ENCODE measurements at places on chromosomes 5 and 9.

DNA sequence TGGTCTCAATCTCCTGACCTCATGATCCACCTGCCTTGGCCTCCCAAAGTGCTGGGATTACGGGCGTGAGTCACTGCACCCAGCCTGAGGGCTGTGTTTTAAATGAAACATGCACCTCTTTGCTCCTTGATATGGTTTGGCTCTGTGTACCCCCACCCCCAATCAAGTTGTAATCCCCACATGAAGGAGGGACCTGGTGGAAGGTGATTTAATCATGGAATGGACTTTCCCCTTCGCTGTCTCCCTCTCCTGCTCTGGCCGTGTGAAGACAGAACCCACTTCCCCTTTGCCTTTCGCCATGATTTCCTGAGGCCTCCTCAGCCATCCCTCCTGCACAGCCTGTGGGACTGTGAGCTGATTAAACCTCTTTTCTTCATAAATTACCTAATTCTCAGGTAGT, 12.5 kb upstream of the NOTCH1 start:
- DNase-seq = no peak

- no peak for DNase-seq
Measured at GRCh38 chr9:89715318-89715858, 110.6 kb downstream of the GADD45G start.

DNA sequence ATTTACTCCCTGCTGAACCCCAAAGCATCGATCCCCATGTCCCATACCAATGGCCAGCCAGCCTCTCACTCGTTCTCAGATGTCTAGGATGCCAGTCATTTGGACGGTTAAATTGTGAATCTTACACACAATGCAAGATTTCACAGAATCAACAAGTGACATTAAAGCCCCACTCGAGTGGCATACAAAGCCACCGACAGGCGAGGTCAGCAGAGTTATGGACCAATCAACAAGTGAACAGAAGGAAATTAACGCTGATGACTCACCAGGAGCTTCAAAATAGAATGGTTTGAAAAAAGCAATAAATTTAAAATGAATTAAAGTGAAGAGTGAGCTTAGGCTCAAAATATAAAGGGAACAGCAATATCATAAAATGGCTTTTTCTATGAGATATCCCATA, 8.2 kb upstream of the RUFY1 start:
- no peak for DNase-seq

GRCh38 chr9:118990949-118991348, 378.3 kb downstream of the BRINP1 start:
- DNase-seq = no peak

- DNase-seq = no peak
Measured at GRCh38 chr5:173301695-173302545, 26.3 kb downstream of the STC2 start.

- no peak for DNase-seq
Measured at GRCh38 chr9:94889628-94890027, 163.1 kb downstream of the AOPEP start.

GRCh38 chr5:79193643-79194042, 42.3 kb upstream of the JMY start:
- DNase-seq = no peak

DNA sequence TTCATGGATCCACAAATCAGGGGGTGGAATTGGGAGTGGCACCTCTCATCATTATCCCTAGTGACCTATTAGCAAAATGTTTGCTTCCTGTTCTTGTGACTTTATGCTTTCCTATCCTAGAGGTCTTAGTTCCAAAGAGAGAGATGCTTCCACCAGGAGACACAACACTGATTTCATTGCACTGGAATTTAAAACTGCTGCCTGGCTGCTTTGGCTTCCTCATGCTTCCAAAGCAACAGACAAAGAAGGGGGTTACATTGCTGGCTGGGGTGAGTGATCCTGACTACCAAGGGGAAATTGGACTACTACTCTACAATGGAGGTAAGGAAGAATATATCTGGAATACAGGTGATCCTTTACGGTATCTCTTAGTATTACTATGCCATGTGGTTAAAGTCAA, 69.2 kb upstream of the SH3GL2 start:
- DNase-seq = peak; percentile 50

- DNase-seq = no peak
Measured at GRCh38 chr5:6598351-6598900, 34.4 kb downstream of the NSUN2 start.

GRCh38 chr9:101311758-101312420, 72.9 kb downstream of the BAAT start:
- DNase-seq = peak; percentile 69

- DNase-seq = no peak
Measured at GRCh38 chr5:171586436-171586835, 167.0 kb downstream of the FGF18 start.

GRCh38 chr5:74460694-74461093, 179.8 kb downstream of the ENC1 start:
- no peak for DNase-seq

GRCh38 chr5:2704111-2704510, 47.4 kb downstream of the IRX2 start:
- DNase-seq = no peak

DNA sequence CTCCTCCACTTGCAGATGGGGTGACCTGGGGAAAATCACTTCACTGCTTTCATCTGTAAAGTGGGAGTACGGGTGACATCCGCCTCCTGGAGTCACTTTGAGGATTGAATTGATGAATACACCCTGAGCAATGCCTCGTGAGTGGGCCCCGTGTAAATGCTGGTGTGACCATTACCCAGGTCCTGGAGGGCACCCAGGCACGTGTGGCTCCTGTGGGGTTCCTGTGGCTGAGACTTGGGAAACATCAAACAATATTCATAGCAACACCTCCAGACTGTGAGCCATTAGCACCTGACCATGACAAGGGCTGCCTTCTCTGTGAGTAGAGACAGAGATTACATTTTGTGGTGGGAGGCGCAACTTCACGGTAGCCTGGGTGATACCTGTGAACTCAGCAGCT, 11.4 kb downstream of the MRPL36 start:
- no peak for DNase-seq

GRCh38 chr5:167793700-167794099, 497.7 kb upstream of the WWC1 start:
- DNase-seq = no peak

GRCh38 chr5:143976055-143976454, 164.1 kb downstream of the HMHB1 start:
- no peak for DNase-seq

DNA sequence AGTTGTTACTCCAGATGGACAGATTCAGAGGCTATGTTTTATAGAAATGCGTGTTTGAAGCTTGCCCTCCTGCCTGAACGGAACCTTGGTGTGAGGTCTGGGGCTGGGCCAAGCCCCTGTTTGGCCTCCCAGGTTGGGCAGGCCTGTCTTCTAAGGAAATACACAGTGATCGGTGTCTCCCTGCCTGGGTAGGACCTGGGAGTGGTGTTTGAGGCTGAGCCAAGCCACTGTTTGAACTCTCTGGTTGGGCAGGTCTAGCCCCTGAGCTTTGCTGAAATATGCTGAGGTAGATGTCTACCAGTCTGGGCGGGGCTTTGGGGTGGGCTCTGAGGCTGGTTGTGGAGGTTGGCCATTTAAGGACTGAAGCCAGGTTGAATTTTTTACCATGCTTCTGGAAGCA, 90.5 kb downstream of the DMXL1 start:
- DNase-seq = no peak

DNA sequence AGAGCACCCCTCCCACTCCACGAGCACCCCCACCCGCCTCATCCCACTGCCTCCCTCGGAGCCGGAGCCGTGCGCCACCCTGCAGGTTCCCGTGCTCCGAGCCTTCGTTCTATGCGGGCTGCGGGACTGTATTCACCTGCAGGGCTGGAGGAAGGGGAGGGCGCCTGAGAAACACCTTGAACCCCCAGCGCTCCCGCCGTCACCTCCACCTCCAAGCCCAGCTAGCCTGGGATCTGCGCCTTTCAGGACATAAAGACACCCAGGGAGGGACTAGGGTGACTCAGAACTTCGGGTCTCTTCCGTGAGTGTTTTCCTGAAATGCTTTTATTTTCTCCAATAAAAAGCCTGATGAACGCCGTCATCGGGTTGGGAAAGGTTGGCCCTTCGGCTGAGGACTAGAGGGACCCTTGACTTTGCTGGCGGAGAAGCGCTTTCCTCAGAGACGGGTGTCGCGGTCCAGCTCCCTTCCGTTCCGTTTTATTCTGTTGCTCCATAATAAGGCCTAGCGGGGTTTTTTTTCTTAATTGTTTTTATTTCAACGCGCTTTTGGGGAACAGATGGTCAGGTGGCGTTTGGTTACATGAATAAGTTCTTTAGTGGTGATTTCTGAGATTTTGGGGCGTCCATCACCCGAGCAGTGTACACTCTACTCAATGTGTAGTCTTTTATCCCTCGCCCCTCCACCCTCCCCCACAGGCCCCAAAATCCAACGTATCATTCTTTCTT, 4.6 kb downstream of the TLX3 start:
- no peak for DNase-seq

DNA sequence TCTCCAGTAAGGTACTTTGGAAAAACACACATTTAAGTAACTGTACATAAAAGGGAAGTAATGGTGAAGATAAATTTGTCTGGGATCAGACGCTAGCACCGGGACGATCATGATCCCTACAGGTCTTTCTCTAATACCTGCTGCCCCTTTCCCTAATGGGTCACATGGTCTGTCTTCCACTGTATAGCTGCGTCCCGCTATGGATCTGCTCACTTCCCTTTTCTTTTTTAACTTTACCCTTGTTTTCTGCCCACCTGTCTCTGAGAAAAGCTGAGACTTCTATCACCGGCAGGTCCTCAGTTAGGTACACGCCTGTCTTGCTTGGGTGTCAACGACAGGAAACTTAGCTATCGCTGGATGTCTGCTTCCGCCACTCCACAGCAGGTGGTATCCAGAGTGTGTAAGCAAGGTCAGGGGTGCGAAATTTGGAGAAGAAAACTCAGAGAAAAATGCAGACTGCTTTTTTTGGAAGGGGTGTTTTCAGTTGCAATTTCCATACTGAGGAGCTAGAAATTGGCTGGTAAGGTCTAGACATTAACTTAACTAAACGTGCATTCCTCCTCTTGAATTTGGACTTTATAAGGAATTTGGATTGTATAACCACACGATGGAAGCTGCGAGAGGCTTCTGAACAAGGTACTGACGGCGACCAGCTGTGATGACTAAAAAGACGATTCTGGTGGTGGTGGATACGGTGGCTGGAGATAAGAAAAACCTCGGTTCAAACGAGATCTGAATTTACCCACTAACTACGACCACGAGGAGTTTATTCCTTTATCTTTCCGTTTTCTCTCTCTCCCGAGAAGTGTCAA, 1.1 kb upstream of the ICE1 start:
- no peak for DNase-seq

DNA sequence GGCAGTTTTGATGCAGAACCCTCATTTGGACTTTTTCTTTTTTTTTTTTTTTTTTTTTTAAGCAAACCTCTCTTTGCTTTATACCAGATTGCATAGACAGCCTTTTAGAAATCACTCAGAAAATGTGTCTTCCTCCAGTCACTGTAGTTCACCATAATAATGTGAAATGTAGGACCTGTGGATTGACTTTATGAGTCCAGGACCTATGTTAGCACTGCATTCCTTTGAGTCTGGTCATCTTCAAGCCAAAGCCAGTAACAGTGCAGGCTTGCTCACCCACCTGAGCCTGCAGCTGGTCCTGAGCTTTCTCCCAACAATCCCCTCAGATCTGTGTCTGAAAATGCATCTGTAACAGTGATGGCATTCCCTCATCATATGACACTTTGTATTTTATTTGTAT, 110.7 kb upstream of the NFIL3 start:
- DNase-seq = peak; percentile 11

- no peak for DNase-seq
Measured at GRCh38 chr5:1797855-1798254, 1.8 kb downstream of the MRPL36 start.

DNA sequence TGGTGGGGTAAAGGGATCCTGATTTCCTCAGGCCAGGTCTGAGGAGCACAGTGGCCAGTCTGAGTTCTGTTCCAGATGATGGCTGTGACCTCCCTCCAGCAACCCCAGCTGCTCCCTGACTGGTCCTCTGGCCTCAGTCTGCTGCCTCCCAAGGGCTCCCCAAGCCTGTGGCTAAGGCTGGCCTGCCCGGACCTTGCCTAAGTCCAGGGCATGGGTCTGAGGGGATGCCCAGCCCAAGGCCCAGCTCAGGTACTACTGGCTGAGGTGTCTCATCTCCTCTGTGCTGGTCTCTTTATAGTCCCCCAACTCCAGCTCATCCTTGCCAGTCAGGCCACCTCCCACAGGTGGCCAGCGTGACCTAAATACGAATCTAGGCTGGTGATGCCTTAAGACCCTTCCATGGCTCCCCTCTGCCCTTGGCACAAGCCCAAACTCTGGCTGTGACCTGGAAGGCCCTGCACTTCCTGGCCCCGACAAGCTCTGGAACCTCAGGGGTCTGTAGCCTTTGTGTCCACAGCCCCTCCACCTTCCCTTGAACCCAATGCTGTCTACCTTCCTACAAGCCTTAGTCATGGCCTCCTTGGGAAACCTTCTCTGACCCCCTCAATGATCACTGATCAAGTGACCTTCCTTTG, 9.8 kb downstream of the KIF12 start:
- no peak for DNase-seq

DNA sequence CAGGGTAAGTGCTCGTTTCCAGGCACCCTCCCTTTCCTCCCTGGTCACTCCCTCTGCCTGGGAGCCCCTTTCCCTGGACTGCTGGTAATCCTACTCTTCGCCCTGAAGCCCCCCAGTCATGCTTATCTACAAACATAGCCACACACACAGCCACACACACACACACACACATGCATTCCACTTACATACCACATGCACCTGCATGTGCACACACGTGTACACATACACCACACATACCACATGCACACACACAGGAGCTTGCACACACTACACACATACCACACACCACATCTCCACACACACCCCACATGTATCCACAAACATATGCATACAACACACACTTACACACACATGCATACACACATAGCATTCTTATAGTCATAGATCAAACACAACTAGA, 358.5 kb downstream of the GADD45G start:
- DNase-seq = no peak

GRCh38 chr9:80233102-80233843, 661.5 kb downstream of the TLE4 start:
- DNase-seq = no peak

DNA sequence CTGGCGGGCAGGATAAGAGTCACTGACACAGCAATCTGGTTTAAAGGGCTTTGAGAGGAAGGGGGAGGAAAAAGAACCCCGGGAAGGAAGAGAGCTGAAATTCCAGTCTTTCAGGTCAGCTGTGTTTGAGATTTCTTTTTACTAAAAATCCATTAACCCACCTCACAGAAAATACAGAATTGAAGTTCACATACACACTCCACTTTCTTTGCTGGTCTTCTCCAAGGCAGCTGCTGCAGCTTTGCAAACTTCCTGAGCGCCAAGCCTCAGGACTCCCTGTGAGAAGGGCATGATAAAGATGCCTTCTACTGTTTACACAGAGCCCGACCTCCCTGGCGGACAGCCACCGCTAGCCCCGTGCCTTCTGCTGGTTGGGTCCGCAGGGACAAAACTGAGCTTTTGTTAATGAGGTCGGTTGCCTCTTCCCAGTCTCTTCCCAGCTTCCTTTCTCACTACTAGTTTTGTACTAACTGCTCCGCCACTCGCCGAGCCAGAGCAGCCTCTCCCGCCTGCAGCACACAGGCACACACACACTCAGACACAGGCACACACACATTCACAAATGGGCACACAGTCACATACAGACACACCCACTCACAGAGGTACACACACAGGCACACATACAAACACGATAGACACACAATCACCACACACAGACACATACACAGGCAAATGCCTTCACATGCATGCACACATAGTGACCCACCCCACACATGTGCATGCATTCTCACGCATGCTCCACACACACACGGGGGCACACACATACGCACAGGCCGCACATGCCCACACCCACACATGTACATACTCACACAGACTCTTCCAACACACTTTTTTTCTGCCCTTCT, at the start of gene FREM1:
Gene FREM1 (minus strand): TSS at position 468 of the 845 bp plus-strand sequence. CDS start 41,451 bp downstream, outside the sequence.
- peak; percentile 50 for DNase-seq

GRCh38 chr5:38806775-38807258, 39.0 kb upstream of the OSMR start:
- peak; percentile 94 for DNase-seq

All from fibroblast of skin of back (primary cell).